ENCODE measurements at places on chromosomes 7 and 10.
A peak's percentile ranks its signal among the peaks of the same experiment; 100 is the strongest.

DNA sequence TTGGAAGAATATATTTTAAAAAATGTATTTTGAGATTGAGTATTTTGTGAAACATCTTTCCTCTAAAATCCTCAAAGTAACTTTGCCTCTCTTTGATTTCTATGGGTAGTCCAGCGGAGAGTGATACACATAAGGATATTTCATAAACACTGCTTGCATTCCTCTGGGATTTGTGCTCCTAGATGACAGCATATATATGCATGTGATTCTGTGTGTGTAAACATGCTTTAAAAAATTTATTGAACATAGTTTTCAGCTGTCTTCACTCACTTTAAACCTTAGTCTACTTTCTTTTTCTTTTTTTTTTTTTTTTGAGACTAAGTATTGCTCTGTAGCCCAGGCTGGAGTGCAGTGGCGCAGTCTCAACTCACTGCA is 84.6 kb downstream of the KAT6B start:
- DNase-seq, result no peak

DNA sequence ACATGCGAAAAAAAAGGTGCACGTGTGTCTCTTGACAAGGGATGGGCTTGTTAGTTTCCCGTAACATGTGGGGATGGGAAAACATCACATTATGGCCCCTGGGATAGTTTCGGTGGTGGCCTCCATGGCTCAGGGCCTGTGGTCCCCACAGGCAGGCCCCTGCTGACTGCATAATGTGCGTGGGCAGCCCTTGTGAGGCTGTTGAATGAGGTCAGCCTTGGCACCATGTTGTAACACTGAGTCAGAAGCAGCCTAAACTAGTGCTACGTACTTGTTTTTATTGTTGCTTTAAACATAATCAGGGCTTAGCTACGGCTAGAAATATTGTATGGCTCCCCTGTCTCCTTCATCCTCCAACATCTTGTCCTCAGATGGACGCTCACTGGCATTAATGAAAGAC is 80.6 kb downstream of the BEND7 start:
- DNase-seq, result no peak

GRCh38 chr10:113754125-113754524 is 2.6 kb downstream of the PLEKHS1 start:
- no peak for DNase-seq

- DNase-seq, result no peak
Measured at GRCh38 chr7:105222953-105223352, 165.8 kb downstream of the SRPK2 start.

DNA sequence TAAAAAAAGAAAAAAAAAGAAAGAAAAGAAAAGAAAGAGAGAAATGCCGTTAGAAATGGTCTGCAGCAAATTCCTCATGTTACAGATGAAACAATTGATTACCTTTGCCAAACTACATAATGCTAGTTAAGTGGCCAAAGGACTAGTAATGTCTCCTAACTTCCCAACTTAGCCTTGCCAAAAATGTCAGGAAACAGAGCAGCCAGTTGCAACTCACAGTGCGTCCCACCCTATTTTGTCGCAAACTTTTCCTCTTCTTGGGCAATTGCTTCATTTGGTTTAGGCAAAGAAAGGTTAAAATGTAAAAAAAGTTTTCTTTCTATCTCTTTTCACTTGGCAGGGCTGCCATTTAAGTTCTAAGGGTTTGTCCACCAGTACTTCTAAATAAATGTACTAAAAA is 53.1 kb downstream of the APBB1IP start:
- no peak for DNase-seq

GRCh38 chr10:43125881-43126731 is 12.1 kb upstream of the CSGALNACT2 start:
- DNase-seq, result no peak

DNA sequence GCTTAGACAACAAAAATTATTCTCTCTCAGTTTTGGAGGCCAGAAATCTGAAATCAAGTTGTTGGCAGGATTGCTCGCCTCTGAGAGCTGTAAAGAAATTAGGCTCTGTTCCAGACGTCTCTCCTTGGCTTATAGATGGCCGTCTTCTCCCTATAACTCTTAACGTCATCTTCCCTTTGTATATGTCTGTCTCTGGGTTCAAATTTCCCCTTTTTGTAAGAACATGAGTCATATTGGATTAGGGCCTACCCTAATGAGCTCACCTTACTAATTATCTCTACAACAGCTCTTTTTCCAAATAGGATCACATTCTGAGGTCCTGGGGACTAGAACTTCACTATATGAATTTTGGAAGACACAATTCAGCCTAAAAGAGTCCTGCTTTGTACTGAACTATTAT is 22.4 kb downstream of the GALNTL5 start:
- no peak for DNase-seq

- DNase-seq, result peak; percentile 66
Measured at GRCh38 chr10:63217120-63217605, 84.0 kb downstream of the NRBF2 start.

Measured in CD4-positive, alpha-beta T cell treated with Interleukin-15 for 4 hours (primary cell).